ENCODE measurements at places on chromosomes 6 and 20.

- no peak for DNase-seq
Measured at GRCh38 chr6:14277405-14277930, 159.9 kb downstream of the CD83 start.

DNA sequence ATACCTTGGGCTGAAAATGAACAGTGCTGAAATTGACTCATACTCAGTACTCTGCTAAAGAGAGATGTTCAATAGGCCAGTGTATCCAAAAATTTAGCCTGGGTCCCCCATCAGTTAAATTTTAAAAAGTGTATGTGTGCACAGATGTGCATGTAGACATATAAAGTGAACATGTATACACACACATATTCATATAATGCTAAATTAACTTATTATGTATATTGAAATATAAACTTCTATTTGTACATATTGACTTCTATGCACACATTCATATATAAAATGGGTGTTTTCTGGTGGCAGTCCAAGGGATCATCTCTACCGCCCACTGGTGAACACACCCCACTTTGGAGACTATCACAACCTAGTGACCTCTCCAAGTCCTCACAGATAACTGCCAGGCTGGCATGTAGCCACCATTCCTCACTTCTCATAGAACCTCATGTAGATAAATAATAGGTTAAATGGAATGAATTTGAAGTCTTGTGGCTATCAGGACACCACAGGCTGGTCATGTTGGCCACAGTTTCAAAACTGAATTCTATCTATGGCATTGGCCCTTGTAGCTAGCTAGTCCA, 8.8 kb downstream of the SLC22A16 start:
- DNase-seq, result no peak

GRCh38 chr6:13557841-13558240, 16.6 kb upstream of the SIRT5 start:
- DNase-seq, result no peak

DNA sequence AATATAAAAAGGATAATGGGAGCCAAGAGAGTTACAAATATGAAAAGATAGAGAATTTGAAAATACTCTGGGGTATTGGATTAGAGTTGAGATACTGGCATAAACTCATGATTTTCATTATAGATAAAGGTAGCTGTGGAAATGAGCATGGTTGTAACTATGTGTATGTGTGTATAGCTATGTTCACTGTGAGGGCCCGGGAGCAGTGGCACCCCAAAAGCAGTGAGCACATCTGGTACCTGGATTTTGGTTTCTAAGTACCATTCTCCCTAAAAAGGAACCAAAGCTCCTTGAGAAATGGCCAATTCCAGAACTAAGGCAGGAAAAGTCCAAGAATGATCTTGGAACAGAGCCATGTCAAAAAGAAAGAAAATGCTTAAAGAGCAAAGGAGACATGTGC, 202.4 kb upstream of the QKI start:
- no peak for DNase-seq

DNA sequence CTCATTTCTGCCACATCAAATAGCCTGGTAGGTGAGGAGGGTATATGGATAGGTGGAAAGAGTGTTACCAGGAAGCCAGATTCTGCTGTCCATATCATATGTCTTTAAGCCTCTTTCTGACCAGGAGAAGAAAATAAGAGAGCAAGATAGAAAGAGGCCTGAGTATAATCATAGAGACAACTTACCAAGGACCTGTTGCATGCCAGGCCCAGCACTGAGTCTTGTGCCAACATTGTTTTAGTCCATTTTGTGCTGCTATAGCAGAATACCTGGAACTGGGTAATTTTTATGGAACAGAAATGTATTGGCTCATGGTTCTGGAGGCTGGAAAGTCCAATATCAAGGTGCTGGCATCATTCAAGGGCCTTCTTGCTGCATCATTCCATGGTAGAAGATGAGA, 7.3 kb upstream of the ADA start:
- DNase-seq, result no peak

- DNase-seq, result peak; percentile 56
Measured at GRCh38 chr20:37345339-37346235, at the start of gene SRC. Gene SRC (plus strand): TSS chr20:37346140. CDS start chr20:37384154, 38,014 bp downstream.

GRCh38 chr6:106194949-106195921, 109.1 kb downstream of the PRDM1 start:
- no peak for DNase-seq

GRCh38 chr20:58619077-58619863, 31.8 kb upstream of the STX16 start:
- DNase-seq, result no peak

GRCh38 chr20:63810730-63811490, 20.2 kb downstream of the ZBTB46 start:
- DNase-seq, result no peak

GRCh38 chr6:24923885-24924401, 11.8 kb downstream of the RIPOR2 start:
- DNase-seq, result no peak

Measured in amniotic stem cell (primary cell).